ENCODE measurements at places on chromosomes 11 and 22. TPM values are rescaled to one million over a fixed set of nuclear protein-coding genes. Genes with fewer than 3 reads are reported as not detected.

Gene FAM180B
- total RNA-seq: not detected

Gene POLA2
- 8.8 TPM for total RNA-seq

DNA sequence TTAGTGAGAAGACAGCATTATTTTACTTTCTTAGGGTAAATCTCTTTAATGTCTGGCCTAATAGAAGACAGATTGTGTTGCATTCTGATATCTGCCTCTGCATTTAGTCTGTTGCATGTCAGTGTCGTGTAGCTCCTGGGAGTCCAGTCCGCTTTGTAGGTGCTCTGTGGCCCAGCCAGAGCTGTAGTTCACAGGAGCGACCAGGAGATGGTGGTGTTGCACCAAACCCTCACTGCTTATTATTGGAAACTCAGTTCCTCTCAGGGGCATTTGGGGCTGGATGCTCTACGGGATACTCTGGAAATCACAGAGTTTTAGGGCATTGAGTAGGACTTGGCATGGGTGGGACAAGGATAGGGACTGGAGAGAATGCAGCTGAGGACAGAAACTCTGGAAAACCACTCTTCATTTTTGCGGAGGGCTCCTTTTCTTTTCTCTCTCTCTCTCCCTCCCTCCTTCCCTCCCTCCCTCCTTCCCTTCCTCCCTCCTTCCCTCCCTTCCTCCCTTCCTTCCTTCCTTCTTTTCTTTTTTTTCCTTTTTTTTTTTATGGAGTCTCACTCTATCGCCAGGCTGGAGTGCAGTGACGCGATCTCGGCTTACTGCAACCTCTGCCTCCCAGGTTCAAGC is 21.7 kb downstream of the MIAT start:
- H3K4me3 ChIP-seq: no peak overlapping the region
- DNase-seq: peak; percentile 68
- peaks cover 13% of the 10 kb centered on the region for H3K36me3 ChIP-seq
- no peak overlapping the region for H3K27ac ChIP-seq

GRCh38 chr22:19902245-19902715 is 39.3 kb upstream of the COMT start:
- no peaks in the 10 kb centered on the region for H3K4me1 ChIP-seq
- H3K36me3 ChIP-seq: peaks cover 14% of the 10 kb centered on the region
- no peak overlapping the region for H3K4me3 ChIP-seq
- H3K27ac ChIP-seq: no peak overlapping the region

DNA sequence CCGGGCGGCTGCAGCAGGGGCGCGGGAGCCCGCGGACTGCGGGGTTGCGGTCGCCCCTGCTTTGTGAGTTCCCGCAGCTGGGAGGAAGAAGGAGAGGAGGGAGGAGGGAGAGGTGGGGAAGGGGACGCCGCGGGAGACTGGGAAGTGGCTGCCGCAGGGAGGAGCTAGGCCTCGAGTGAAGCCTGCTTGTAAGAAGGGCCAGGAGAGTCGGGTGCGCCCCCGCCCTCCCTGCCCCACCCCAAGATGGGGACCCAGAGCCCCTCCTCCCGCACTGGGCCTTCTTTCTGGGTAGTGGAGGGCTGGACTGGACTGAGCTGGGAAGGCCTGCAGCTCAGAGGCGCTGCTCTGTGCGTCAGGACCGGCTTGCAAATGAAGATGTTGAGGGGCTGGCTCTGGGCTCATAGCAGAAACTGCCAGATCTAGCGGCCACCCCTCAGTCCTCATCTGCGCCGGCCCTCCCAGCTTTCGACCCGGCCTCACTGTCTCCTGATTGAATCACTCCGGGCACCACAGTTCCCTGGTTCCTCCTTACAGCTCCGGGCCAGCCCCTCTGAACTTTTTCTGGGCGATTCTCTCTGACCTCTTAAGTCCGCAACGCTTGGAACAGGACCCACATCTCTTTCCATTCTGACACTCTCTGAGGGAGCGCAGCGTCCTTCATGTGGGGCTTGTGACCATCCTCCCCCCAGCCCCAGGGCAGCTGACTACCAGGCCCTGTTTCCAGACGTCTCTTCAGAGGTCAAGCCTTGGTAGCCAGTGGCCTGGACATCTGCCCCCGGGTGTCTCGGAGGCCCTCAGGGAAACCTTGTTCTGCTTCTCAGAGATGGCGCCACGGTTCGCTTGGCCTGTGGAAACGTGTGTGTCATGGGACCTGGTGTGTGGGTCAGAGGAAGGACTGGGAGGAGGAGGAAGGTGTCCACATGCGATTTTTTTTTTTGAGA is 21.9 kb downstream of the SERPINH1 start:
- peaks cover 12% of the 10 kb centered on the region for H3K27me3 ChIP-seq
- no peaks in the 10 kb centered on the region for H3K4me1 ChIP-seq

- DNase-seq: peak; percentile 16
- no peaks in the 10 kb centered on the region for H3K27me3 ChIP-seq
- no peaks in the 10 kb centered on the region for H3K36me3 ChIP-seq
- no peak overlapping the region for H3K4me3 ChIP-seq
- no peak overlapping the region for H3K27ac ChIP-seq
- H3K4me1 ChIP-seq: peaks cover 6% of the 10 kb centered on the region
These were observed 416.5 kb downstream of the TMEM135 start for GRCh38 chr11:87454241-87454640.

- H3K27ac ChIP-seq: no peak overlapping the region
- DNase-seq: no peak
- no peaks in the 10 kb centered on the region for H3K36me3 ChIP-seq
- H3K27me3 ChIP-seq: peaks cover 18% of the 10 kb centered on the region
These were observed 16.6 kb downstream of the TTLL8 start for GRCh38 chr22:50041361-50042065.

GRCh38 chr11:13367115-13367514 is 89.5 kb downstream of the BMAL1 start:
- H3K4me3 ChIP-seq: no peak overlapping the region
- DNase-seq: no peak
- H3K36me3 ChIP-seq: peaks cover 58% of the 10 kb centered on the region
- no peaks in the 10 kb centered on the region for H3K27me3 ChIP-seq
- peaks cover 8% of the 10 kb centered on the region for H3K4me1 ChIP-seq

DNA sequence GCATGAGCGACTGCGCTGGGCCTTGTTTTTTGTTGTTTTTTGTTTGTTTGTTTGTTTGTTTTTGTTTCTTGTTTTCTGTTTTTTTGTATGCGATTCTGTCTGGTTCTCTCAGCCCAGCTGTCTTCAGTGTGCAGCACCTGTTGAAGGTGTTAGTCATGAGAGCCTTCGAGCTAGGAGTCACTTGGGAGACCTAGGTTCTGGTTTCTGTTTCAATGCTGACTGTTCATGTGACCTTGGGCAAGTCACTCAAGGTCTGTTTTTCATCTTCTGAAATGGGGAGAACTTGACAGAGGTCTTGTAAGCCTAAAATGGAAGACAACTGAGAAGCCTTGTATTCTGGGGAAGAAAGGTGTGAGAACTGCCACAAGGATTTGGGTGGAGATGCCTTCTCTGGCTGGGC is 1.8 kb downstream of the DCPS start:
- DNase-seq: no peak
- H3K4me1 ChIP-seq: peaks cover 6% of the 10 kb centered on the region
- H3K27ac ChIP-seq: no peak overlapping the region
- H3K4me3 ChIP-seq: no peak overlapping the region
- peaks cover 43% of the 10 kb centered on the region for H3K36me3 ChIP-seq

DNA sequence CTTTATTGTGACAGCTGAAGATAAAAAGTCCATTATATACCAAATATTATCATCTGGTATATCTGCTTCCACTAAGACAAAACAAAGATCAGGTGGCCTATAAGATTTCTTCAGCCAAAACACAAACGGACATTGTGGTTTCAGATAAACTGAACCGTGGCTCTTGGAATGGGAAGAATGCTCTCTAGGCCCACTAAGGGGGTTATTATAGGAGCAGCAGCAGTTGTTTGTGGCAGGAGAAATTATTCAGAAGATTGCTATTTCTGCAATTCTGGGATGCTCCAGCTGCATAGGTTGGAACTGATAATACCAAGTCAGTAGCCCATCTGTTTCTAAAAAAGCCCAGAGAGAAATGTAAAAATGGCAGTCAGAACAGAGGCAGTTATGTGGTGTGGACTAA is 145.3 kb downstream of the NCAM1 start:
- no peak overlapping the region for H3K4me3 ChIP-seq
- no peaks in the 10 kb centered on the region for H3K27me3 ChIP-seq
- H3K4me1 ChIP-seq: peaks cover 6% of the 10 kb centered on the region
- no peak overlapping the region for H3K27ac ChIP-seq
- DNase-seq: no peak

DNA sequence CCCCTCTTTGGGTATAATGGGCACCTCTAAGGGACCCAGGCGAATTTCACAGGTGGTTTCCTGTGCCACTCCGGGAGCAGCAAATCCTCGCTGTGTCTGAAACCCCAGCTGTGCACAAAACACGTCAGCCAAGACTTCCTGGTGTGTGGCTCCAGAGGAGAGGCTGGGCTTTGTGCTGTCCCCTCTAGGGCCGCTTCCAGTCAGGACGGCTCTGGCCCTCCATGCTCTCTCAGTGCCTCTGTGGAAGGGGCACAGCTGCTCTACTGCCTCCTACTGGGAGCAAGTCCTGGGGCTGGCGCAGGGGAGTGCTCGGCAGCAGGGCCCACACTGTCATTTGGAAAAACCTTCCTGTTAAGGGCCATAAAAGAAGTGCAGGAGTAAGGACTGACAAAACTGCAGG is 23.7 kb upstream of the ARFGAP3 start:
- no peaks in the 10 kb centered on the region for H3K27me3 ChIP-seq
- H3K4me3 ChIP-seq: no peak overlapping the region
- peaks cover 45% of the 10 kb centered on the region for H3K36me3 ChIP-seq
- DNase-seq: no peak

DNA sequence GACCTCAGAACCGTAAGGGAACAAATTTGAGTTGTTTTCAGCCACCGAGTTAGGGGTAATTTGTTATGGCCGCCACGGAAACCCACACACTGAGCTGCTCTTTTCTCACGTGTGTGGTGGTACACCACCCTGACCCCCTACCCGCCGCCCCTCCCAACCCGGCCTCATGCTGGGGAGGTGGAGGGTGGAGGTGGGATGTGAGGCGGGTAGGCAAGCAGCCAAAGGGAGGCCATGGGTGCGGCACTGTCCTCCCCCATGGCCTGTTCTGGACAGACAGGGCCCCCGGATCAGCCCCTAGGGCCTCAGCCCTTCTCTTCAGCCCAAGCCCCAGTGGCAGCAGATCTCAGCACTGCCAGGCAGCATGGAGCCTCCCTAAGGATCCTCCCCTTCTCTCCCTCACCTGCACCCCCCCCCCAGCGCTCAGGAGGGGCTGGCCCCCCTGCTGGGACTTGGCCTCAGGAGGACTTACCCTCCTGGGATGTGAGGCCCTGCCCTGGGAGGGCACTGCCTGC is 7.9 kb downstream of the PRR5 start:
- H3K27ac ChIP-seq: no peak overlapping the region
- no peak for DNase-seq
- peaks cover 4% of the 10 kb centered on the region for H3K4me1 ChIP-seq
- H3K27me3 ChIP-seq: no peaks in the 10 kb centered on the region

DNA sequence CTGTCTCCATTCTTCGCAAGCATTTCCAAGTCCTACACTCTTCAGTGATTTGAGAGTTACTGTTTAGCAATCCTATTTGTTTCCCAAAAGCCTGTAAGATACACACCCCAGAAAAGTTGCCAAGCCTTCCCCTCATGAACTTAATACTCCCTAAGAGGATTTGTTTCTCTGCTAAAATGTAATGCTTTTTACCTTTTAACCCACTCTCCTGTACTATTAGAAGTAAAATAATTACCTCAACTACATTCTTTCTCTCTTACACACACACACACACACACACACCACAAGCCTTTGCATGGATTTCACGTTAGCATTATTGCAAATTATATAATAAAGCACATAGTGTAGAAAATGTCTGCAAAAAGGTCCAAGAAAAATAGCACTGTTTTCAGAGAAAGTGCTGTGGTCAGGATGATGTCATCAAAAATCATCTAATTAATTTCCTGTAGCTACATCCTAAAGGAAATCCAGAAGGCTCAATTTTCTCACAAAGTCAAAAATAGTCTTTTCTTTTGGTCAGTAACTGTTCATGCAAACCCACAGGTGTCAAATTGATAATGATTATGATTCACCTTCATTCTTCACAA is 364.1 kb upstream of the PITPNB start:
- DNase-seq: no peak
- no peak overlapping the region for H3K27ac ChIP-seq
- no peaks in the 10 kb centered on the region for H3K36me3 ChIP-seq
- H3K4me3 ChIP-seq: no peak overlapping the region

DNA sequence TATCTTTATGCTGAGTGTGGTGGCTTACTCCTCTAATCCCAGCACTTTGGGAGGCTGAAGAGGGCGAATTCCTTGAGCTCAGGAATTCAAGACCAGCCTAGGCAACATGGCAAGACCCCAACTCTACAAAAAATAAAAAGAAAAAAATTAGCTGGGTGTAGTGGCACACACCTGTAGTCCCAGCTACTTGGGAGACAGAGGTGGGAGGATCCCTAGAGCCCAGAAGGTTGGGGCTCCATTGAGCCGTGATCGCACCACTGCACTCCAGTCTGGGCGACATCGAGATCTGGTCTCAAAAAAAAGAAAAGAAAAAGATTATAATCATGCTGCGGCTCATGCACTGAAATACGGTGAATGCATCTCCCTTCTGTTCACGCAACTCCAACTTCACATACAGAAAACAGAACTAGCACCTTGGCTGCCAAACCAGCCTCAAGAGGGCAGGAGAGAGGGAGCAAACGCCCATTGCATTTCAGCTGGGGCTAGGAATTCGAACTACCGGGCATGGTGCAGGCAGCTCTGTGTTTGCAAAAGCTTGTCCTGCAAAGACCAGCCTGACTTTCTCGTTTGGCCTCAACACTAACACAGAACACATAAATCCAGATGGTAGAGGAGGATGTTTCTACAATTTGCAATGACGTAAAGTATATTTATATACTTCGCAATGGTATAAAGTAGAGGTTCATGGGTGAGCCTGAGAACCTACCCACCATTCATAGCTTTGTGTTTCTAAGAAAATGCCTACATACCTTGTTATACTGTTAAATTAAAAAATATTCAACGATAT is 6.3 kb upstream of the SYNGR1 start:
- no peak overlapping the region for H3K27ac ChIP-seq
- H3K4me3 ChIP-seq: no peak overlapping the region
- H3K27me3 ChIP-seq: peaks cover 26% of the 10 kb centered on the region
- peak; percentile 68 for DNase-seq

- no peaks in the 10 kb centered on the region for H3K27me3 ChIP-seq
- no peak overlapping the region for H3K27ac ChIP-seq
- H3K4me3 ChIP-seq: no peak overlapping the region
- no peaks in the 10 kb centered on the region for H3K4me1 ChIP-seq
- no peak for DNase-seq
- no peaks in the 10 kb centered on the region for H3K36me3 ChIP-seq
These were observed 587.5 kb upstream of the B3GAT1 start for GRCh38 chr11:134999590-134999989.

DNA sequence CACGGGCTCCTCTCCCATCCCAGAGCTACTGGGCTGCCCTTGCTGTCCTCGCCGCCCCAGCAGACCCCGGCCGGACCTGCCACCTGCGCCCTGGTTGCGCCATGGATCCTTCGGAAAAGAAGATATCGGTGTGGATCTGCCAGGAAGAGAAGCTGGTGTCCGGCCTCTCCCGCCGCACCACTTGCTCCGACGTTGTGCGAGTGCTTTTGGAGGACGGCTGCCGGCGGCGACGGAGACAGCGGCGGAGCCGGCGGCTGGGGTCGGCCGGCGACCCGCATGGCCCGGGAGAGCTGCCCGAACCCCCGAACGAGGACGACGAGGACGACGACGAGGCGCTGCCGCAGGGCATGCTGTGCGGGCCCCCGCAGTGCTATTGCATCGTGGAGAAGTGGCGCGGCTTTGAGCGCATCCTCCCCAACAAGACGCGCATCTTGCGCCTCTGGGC is 382 bp downstream of the RASSF10 start:
- no peaks in the 10 kb centered on the region for H3K36me3 ChIP-seq
- peaks cover 21% of the 10 kb centered on the region for H3K27me3 ChIP-seq
- no peak overlapping the region for H3K4me3 ChIP-seq
